NCI-H2029 treated with DMSO at 0.1 percent for 48 hours (cell line): ENCODE measurements at places on chromosomes 12 and 14.

DNA sequence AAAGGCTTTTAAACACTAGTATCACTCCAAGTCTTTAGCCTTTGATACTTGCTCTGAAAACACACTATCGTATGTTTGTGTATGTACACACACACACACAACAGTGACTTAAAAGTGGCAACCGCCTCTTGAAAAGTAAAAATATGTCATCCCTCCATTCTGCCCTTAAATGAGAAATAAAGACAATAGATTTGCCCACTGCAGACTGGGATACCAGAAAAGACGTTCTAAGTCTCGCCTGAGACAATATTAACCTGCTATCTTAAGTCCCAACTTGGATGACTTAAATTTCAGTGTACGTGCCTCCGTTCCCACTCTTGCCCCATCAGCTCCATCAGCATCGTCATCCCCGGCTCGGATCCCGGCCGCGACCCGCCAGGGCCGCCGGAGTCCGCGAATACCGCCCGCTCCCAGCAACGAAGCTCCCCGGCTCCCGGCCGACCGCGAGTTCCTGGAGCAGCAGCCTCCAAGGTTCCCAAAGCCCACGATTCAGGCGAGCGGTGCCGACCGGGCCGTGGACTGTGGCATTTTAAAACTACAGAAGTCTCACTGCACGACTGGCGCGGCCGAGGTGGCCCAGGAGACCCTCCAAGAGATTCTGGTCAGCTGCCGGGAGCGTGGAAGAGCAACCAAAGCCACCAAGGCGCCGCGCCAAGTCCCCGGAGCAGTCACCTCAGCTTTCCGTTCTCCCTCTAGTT, 2.8 kb upstream of the ARID2 start:
- DNase-seq, result no peak

GRCh38 chr14:71138448-71139293, 231.4 kb downstream of the PCNX1 start:
- no peak for DNase-seq

- no peak for DNase-seq
Observed at GRCh38 chr14:76322594-76323220, 53.2 kb upstream of the ESRRB start.

DNA sequence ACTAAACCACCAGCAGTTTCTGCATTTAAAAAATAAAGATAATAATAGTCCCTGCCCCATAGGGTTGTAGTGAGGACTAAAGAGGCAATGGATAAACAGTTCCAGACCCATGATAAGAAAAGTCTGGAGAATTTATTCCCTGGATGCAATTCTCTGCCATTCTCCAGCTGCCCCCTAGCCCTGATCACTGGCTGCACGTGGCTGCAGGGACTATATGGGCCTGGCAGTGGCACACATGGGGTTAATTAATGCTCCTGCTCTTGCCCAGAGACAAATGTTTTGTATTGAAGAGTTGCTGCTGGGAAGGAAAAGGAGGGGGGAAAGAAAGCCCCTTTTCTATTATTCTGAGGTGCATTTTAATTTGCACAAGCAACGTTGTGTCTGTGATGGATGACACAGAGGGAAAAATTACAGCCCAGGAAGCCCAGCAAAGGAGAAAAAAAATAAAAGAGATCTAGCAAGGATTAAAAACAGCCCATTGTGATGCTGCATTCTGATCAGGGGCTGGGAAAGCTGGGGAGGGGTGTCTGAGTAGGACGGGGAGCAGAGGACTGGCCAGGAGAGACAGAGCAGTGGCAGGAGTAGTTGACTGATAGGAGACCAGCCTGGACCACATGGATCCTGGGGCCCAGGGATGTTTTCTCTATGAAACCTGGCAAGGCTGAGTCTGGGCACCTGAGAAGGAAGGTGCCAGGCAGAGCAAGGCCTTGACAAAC, 149.3 kb downstream of the ESRRB start:
- no peak for DNase-seq

DNA sequence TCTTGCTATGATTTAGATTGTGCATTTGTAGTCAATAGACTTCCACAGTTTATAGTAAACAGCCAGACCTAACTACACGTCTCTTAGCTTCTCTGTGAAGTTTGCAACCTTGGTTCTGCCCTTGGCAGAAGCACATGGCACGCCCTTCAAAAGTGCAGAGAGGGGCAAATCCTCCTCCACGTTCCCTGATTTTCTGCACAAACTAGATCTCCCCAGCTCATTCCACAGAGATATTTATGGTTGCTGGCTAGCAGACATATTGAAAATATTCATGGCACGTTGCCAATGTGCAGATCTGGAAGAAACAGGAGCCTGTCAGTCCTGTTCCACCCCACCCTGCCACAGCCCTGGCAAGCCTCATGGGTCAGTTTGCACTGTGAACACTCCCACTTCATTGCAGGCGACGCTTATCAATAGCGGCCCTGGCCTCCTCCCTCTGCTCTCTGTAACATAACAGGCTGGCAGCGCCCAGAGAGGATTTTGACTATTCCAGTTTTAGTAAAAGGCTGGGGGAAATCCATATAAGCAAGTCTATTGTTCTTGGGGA, 6.5 kb upstream of the LGALS3 start:
- peak; percentile 71 for DNase-seq

DNA sequence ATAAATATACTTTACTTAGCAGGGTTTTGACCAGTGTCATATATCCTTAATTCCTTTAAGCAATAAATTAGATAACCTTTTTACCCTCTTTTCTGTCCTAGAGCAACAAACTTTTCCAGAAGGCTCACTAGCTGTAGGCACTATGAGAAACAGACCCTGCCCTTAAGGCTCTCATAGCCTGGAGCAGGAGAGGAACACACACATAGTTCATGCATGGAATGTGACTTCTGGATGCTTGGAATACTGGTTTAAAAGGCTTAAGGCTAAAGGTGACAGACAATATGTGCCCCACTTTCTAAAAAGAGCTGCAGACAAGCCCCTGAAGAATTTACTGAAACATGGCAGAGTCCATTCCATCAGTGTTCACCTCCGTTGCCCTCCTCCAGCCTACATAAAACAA, 237.2 kb downstream of the TTC8 start:
- no peak for DNase-seq

DNA sequence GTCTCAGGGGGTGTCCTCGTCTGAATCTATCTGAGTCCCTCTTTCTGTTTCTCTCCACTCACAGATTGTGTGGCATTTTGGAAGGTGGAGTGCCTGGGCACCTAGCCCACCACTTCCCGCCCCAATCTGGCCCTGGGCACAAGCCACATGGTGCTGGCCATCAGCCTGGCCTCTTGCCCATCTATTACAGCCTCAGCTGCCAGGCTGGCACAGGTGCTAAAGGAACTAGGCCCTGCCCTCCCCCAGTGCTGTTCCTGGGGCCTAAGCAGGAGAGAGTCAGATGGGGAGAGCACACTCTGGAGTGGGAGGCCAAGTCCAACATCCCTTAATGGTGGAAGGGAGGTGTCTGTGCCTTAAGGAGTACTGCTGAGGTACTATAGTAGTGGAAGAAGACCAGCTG, 8.3 kb upstream of the CALCOCO1 start:
- DNase-seq, result peak; percentile 16

- no peak for DNase-seq
Observed at GRCh38 chr14:86346818-86347384, 817.0 kb downstream of the FLRT2 start.

GRCh38 chr12:90172524-90172923, 463.9 kb upstream of the ATP2B1 start:
- DNase-seq, result no peak

DNA sequence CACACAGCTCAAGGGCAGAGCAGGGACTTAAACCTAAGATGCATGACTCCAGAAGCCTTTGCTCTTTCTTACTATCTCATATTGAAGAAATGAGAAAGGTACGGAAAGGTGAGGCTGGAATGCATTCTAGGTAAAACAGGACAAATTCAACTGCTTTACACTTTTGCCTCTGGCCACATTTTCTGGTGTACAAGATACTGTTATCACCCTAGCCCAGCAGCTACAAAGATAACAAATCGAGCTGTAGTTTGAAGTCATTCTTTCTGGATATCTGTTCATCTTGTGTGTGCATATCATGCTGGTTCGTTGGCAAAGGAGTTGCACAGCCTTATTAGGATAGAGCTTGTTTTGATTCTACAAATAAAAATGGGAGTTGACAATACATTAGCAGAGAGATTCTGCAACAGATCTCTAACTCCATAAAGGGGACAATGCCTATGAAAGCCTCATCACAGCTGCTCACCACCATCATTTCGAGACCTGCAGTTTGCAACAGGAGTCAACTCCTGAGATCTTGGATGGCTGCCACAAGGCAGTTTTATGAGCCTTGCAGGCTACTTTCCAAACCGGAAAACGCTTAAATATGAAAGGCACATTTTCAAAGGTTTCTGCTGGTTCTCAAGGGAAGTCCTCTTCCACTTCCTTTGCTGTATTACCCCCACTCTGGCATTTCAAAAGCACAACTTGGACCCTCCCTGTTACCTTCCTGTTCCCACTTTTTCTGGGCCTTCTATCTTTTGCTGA, 64.9 kb downstream of the STXBP6 start:
- DNase-seq, result peak; percentile 74

DNA sequence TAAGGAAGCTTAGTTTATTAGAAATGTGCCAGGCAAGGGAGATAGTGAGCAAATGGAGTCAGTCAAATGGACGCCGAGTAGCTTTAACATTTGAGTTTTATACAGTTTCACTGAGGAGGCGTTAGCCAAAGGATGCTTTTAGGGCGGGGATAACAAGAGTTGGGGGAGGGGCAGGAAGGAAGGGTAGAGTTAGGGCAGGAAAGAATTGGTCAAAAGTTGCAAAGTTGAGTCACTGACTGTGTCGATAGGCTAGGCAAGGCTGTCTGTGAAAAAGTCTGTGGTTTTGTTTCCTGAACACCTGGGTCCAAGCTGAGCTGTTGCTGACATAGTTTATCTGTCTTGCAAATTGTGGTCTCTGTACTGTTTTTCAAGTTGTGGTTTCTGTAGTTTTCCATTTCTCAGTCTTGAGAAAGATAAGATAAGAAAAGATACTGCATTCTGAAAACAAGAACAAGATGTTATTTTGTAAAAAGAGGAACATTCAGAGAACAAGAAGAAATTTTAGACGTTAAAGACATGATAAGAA, 62.6 kb upstream of the RESF1 start:
- no peak for DNase-seq

- no peak for DNase-seq
Observed at GRCh38 chr12:53726946-53727309, 324 bp downstream of the CALCOCO1 start.
